Activated CD8-positive, alpha-beta memory T cell treated with anti-CD3 and anti-CD28 coated beads for 48 hours (primary cell): ENCODE measurements at places on chromosomes 6 and 20.
A peak's percentile ranks its signal among the peaks of the same experiment; 100 is the strongest.

GRCh38 chr6:38310061-38310460, 329.7 kb downstream of the BTBD9 start:
- no peak for DNase-seq

DNA sequence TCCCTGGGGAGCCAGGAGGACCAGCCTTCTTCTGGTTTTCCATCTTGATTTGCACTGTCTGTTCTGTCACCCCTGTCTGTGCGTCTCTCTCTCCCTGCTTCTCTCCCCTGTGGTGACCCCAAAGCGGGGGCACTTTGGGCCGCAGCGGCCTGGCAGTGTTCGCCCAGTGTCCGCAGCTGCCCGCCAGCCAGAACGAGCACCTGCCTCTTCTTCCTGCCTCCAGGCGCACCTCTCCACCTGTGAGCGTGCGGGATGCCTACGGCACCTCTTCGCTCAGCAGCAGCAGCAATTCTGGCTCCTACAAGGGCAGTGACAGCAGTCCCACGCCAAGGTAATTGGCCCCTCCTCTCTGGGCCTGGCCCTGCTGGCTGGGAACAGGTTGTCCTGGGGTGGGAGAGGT, 30.8 kb downstream of the SNPH start:
- no peak for DNase-seq

- no peak for DNase-seq
Observed at GRCh38 chr6:16544521-16544920, 216.7 kb downstream of the ATXN1 start.

DNA sequence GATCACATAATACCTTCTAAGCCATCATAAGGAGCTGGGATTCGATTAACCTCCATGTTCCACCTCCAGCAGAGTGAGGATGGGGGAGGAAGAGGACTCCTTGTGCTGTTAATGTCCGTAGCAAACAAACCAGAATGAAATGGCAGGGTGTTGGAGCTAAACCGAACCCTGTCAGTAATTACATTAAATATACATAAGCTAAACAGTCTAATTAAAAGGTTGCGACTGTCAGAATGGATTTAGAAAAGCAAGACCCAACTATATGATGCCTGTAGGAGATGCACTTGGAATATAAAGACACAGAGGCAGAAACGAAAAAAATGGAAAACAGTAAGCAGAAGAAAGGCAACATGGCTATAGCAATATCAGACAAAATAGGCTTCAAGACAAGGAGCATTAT, 13.2 kb downstream of the PREX1 start:
- DNase-seq = no peak

DNA sequence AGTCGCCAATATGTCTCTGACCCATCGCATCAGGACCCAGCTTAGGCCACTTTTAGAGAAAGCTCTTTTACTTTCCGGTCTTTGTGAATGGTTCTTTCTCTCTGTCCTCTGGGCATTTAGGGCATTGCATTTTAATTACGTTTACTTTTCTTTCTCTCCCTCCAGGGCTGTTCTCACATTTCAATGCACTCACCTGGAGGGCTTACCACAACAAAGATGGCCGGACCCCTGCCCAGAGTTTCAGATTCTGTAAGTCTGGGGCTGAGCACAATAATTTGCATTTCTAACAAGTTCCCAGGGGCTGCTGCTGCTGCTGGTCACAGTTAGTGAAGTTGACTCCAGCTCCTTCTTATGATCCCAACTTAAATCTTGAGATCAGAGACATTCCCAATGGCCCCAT, 3.0 kb downstream of the ANKRD66 start:
- no peak for DNase-seq

GRCh38 chr6:40461643-40462042, 125.5 kb downstream of the LRFN2 start:
- DNase-seq = no peak

- no peak for DNase-seq
Observed at GRCh38 chr6:97047473-97048201, 123.1 kb downstream of the KLHL32 start.

DNA sequence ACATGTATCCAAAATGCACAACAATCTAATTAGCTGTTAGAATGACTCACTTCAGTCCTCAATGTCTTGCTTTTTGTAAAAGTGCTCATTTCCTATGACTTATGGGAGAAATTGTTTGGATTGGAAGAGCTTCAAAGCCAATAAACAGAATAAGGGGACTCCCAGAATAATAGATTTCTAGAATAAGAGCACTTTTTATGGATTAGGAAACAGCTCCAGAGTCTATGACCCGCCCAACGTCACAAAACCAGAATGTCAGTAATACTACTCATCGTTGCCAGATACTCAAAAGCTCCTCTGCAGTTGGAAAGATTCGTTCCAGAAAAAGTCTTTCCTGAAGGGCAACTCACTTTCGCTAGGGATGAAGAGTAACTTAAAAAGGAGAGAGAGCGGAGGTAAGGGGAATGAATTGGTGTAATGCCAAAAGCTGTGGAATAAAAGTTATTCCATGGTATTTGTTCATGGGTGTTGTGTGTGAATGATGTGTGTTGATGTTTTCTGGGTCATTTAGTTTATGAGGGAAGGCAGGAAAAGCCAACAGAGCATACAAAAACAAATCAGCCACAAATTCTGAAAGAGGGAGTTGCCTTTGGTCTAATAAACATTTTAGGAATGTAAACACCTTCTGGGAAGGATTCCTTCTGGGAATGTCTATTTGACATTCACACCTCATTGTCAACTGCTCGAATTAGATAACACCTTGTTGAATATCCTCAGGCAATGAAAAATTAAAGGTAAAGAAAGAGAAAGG, 64.6 kb downstream of the SYNE1 start:
- no peak for DNase-seq

DNA sequence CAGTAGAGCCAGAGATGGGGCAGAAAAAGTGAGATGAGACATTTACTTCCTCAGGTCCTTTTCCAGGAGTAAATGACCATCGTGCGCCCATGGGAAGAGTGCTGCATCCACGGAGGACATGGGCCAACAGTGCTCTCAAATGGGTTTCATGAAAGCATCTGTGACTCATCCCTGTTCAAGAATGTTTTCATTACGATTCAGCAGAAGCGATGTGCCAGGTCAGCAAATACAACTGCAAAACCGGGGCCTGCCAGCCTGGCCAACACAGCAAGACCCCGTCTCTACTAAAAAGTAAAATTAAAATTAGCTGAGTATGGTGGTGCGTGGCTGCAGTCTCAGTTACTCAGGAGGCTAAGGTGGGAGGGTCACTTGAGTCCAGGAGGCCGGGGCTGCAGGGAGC, 125.1 kb downstream of the LY86 start:
- no peak for DNase-seq

- peak; percentile 60 for DNase-seq
Observed at GRCh38 chr20:347640-348484, 951 bp downstream of the NRSN2 start.

GRCh38 chr6:131262060-131262459, 126.8 kb downstream of the AKAP7 start:
- DNase-seq = no peak
